Mesothelial cell of epicardium (in vitro differentiated cells): ENCODE measurements at places on chromosomes 4 and X.

- no peak for DNase-seq
Observed at GRCh38 chr4:7332216-7333023, 102.3 kb downstream of the PSAPL1 start.

GRCh38 chr4:39524161-39524957 lies 2.9 kb downstream of the UGDH start:
- no peak for DNase-seq

- no peak for DNase-seq
Observed at GRCh38 chr4:154124539-154125255, 335.8 kb upstream of the SFRP2 start.

DNA sequence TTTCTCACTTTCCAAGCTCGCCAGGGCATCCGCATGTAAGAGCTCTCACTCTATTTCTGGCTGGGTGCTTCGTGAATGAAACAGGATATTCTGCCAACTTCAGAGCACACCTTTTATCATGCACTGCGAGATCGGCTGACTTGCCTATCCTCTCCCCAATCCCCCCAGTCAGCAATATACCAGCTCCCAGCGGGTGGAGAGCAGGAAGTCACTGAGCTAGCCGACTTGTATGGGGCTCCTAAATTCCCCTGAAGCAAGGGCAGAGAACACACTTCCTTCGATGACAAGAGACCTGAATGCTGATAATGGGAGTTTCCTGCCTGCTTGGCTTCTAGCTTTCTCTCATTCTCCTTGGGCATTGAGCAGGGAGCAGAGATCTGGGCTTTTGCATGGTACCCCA lies 33.8 kb upstream of the MAMLD1 start:
- no peak for DNase-seq

- no peak for DNase-seq
Observed at GRCh38 chrX:101668143-101668542, 8.5 kb upstream of the ARMCX2 start.

DNA sequence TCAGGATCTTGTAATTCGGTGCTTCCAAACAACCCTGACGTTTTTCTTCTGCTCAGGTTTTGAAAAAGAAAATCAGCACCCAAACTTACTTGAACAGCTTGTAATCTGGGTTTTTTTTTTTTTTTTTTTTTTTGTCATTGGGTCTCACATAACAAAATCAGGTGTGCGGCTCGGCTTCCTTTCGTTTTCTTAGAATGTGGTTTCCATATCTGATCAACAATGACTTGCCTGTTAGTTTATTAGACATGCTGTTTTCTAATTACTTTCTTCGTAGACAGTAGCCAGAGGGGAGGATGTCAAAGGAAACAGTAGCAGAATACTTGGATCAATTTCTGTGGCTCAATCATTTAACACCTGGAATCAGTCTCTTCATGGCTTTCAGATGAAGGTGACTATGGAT lies 890 bp upstream of the FREM3 start:
- DNase-seq, result no peak

GRCh38 chr4:109051054-109051453 lies 251.4 kb downstream of the COL25A1 start:
- no peak for DNase-seq

DNA sequence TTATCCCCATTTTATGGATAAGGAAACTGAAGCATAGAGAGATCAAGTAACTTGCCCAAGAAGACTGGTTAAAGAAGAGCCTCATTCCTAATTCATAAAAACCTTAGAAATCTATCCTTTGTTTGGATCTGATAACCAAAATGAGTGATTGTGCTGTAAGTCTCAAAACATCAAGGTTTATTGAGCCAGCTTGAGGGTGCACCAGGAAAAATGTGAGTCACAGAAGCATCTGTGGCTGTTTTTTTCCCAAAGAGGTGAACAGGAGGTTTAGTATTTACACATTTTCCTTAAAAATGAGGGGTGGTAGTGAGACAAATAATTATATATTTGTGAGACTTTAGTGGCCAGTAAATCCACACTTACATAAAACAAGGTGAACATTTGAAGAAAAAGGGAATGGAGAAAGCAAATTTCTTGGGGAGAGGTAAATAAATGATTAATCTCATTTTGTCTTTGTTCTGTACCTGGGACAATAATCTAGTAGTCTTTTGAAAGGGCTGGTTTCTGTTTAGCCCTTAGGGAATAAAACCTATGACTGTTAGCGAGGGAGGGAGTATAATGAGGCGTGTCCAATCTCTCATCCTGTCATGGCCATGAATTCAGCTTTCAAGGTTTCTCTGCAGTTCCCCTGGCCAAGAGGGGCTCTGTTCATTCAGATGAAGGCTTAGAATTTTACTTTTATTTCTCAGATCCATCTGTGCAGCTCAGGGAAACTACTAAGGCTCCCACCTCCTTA lies 12.2 kb upstream of the FMR1 start:
- DNase-seq, result no peak

DNA sequence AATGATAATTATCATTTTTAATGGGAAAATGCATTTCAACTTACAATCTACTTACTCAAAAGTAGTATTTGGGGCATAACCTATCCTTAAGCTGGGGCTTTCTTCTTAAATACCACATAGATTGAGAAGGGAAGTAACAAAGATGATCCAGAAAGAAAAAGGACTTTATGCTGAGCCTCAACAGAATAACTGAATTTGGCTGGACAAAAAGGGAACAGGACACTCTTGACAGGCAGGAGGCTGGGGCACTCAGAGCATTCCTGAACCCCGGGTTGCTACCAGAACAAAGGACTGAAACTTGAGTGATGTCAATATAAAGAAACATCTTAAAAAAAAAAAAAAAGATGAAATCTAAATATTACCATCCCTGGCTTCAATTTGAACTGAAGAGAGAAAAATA lies 23.9 kb downstream of the RELL1 start:
- no peak for DNase-seq

DNA sequence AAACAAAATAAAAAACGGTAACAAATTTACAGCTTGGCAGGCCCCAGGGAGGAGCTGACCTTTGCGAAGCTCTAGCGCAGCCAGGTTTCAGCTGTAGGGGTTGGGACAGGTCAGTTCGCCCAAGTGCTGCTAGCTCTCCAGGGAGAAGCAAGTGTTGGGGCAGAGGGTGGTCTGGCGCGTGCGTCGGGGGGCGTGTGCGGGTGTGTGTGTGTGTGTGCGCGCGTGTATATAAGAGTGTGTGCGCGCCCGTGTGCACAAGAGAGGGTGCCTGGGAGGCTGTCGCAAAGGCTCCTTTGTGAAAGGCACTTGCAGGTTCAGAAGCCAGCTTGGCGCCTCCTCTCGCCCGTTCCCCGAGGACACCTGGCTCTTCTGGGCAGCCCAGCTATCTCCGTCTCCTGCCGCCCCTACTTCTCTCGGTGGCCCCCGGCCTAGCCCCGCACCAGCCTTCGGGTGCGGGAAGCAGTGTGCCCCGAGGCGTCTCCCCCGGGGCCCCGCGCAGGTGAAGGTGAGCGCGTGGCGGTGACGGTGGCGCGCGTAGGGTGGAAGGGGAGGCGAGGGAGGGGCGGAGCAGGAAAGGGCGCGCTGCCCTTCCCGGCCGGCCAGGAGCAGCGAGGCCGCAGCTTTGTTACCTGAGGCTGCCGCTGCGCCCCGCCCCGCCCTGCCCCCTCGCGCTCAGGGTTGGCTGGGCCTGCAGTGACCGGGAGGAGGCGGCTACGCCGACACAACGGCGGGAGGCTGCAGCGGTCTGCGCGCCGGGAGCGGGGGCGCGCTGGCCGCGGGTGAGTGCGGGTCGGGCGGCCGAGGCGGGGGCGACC lies at the start of gene FHDC1:
Gene FHDC1 (plus strand): TSS at position 693 of the 815 bp plus-strand sequence. CDS start 6,735 bp downstream, outside the sequence.
- DNase-seq, result peak; percentile 48

DNA sequence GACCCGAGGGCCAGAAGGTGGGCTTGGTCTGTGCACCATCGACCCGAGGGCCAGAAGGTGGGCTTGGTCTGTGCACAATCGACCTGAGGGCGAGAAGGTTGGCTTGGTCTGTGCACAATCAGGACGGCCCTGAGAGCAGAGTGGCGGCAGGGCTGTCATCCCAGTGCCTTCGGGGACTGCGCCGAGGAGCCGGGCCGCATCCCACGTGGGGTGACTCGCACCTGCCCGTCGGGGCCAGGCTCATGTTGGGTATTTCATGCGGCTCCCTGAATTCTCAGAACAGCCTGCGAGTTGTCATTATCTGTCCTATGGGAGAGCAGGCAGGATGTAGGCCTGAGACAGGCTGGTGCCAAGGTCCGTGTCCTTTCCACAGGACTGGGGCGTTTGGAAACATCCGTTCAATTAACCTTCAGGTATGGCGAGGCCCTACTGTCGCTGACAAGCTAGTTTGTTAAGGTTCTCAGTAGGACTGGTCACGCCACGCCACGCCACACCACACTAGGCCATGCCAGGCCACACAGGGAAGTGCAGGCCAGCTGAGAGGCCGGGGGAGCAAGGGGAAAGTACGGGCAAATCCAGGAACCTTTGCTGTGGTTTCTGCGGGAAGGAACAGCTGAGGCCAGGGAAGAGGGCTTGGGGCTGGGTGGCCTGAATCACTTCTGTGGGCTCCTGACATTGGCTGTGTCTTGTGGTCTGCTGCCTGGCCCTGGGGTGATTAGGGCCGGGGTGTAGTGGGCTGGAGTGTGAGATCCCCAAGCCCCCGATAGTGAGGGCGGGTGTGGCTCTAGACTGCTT lies 182.9 kb downstream of the AFAP1 start:
- DNase-seq, result no peak

- DNase-seq, result no peak
Observed at GRCh38 chr4:65665771-65666523, 4.3 kb downstream of the EPHA5 start.

DNA sequence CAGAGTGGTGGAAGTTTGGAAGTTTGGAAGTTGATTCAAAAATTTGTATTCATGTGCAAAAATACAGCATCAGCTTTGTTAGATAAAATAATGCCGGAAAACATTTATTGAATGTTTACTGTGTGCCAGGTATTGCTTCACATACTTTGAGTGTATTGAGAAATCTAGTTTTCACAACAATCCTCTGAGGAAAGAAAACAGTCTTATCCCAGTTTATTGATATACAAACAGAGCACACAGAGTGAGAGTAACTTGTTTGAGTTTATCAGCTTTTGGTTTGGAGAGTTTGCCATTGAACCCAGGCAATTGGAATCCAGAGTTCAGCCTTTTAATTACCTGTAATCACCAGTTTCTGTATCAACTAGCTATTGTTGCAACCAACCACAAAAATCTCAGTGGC lies 127.2 kb upstream of the RPS6KA3 start:
- DNase-seq, result no peak

DNA sequence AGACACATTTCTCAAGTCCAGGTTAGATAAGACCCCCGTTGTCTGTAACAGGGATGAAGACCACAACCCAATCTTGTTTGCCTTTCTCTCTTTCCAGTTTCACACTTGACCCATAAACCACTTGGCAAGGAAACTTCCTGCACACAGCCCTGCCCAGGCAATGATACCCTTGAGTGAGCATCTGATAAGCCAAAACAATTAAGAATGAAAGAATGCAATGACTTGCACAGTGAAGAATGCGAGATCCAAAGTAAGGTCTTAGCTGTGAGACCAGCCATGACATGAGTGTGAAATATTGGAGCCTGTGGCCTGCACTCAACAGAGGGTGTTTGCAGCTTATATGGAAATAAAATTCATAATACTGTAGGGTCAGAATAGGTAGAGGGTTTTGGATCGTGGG lies 37.9 kb upstream of the MXRA5 start:
- DNase-seq, result no peak

GRCh38 chr4:39763714-39764572 lies 66.0 kb downstream of the UBE2K start:
- DNase-seq, result no peak

GRCh38 chr4:88696630-88697029 lies 999 bp downstream of the NAP1L5 start:
- DNase-seq, result no peak

GRCh38 chr4:27152703-27153102 lies 292.1 kb downstream of the STIM2 start:
- no peak for DNase-seq

DNA sequence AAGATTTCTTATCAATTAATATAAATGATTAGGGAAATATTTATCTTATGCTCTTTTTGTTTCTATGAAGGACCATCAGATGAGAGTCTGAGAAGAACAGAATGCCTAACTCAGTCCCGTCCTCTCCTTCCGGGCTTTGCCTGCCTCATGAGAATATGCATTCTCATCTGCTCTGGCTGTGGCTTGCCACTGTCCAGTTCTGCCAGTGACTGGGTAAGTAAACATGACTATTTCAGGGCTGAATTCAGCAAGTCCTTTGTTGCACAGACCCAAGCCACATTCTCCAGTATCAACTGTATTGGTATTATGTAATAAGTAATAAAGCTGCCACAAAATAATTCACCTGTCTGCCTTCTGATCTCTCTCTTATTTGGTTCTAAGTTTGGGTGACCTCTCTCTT lies 110.7 kb downstream of the WDFY3 start:
- no peak for DNase-seq

DNA sequence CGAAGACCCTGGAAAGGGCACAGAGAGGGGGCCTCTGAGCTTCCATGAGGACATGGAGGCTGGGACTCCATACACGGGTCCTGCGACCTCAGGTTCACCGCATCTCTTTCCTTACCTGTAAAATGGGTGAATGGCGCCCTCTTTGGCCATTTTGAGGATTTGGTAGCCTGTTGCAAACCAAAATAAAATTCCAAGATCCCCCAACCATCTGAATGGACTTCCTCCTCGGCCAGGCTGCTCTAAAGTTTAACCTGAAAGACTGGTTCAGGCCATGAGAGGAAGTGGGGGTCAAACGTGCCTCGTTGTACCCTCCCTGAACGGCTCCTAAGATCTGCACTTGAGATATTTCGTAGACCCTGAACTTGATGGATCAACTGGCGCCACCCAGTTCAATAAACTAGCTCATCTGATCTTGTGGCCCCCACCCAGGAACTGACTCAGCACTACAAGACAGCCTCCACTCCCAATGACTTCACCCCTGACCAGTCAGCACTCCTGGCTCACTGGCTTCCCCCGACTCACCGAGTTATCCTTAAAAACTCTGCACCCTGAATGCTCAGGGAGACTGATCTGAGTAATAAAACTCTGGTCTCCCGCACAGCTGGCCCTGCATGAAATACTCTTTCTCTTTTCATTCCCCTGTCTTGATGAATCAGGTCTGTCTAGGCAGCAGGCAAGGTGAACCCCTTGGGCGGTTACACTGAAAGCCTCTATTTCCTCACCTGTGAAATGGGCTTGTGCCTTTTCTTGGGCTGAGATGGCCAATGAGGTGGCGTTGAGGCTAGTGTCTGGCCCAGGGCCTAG lies 32.9 kb upstream of the GPR78 start:
- DNase-seq, result no peak

- DNase-seq, result no peak
Observed at GRCh38 chr4:94171616-94172015, 36.0 kb upstream of the SMARCAD1 start.

DNA sequence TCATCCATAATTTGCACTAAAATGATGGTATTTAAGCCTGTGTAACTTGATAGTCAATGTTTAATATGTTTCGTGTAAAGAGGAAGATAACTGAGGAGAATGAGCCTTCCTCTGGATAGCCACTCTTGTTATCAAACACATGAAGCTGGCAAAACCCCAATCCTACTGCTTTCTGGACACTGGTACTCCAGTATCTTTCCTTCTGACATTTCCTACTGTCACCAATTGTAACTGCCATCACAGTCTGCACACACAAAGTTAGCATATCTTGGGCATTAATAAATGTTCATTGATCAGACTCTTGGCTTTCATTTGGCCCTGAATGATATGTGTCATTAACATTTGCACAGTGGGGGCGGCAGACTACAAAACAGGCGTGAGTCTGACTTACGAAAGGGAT lies 419.1 kb downstream of the TMA16 start:
- no peak for DNase-seq

GRCh38 chrX:8741981-8742380 lies 10.0 kb upstream of the ANOS1 start:
- no peak for DNase-seq
